ENCODE measurements at places on chromosomes 1 and 21.

GRCh38 chr21:42829417-42829816 lies 49.9 kb downstream of the WDR4 start:
- no peak for DNase-seq

DNA sequence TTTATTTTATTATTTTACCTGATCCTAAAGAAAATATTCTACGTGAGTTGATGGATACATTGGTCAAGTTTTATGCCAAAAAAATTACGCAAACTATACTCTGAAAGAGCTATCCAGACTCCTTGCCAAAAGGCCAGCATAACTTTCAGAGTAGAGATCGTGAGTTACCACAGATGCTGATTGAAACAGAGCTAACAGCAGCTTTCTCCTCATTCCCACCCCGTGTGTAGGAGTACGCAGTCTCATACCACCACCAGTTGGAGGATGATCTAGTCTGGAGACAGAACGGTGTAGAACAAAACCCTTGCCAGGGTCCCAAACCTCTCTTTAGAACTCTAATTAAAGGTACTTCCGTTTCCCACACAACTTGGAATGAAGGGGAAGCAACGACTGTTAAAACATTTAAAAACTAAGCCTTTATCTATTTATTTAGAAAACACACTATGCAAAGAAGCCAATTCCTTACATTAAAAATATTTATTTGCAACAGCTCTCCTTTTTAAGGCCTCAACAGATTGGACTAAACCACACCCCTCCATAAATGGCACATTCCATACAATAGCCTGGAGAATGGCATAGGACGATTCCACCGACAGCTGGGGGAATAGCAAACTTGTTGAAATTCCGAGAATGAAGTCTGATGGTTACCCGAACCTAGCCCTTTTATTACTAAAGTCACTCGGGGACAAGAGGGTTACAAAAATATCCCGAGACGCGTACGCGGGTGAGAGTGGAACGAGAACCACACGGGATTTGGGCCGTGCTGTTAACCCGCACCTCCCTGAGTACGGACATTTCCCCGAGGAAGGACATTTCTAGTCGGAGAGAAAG lies 1.4 kb downstream of the NUCKS1 start:
- peak; percentile 52 for DNase-seq

- no peak for DNase-seq
These were observed 15.2 kb upstream of the ST3GAL3 start for GRCh38 chr1:43691871-43692815.

GRCh38 chr1:47181095-47181954 lies 8.5 kb downstream of the PDZK1IP1 start:
- no peak for DNase-seq

DNA sequence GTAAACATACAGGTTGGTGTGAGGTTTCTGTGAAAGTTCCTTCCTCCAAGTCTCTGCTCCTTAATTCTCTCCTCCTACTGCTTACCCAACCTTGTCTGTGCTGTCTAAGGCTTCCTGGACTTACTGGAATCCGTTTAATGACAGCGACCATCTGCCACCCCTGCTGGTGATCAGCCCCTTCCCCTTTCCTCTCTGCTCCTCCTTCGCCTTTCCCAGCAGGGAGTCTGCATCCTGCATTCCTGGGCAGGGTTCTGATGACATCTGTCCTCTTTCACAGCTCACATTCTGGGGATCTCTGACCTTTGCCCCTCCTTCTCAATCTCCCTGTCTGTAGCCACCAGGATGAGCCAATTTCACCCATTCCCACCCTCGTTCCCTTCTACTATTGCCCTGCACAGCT lies 66.5 kb downstream of the KIRREL1 start:
- no peak for DNase-seq

GRCh38 chr1:19645411-19646251 lies 1.5 kb downstream of the NBL1 start:
- DNase-seq: peak; percentile 51

DNA sequence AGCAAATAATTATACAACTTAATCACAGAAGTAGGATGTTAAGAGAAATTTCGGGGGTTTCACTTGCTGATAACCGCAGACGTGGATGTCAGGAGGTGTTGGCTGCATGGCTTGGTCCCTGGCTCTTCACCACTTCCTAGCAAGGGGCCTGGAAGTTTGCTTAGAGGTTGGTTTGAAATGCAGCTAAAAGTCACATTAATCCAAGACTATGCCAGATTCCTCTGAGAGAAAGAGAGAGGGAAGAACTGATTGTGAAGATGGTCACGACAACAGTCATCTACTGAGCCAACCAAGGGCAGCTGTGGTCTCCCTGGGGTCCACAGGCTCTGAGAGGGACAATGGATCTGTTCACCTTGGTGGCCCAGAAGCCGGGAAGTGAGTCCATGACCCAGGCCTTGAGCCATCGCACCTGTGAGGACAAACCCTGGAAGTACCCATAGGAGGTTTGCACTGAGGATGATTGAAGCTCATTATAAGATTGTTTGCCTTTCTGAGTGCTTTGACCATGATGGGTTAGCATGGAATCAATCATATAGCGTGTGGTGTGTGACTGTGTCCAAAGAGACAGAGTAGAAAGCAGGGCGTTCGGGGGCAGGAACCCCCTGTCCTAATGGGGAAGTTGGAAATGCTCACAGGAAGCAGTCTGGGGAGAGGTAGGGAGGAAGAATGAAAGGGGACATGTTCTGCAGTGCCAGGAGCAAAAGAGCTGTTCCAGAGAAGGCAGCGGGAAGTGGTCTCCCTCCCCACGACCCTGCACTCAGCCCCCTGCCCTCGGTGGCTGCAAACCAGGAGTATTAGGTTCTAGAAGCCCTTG lies 47.1 kb downstream of the UMODL1 start:
- DNase-seq: no peak

DNA sequence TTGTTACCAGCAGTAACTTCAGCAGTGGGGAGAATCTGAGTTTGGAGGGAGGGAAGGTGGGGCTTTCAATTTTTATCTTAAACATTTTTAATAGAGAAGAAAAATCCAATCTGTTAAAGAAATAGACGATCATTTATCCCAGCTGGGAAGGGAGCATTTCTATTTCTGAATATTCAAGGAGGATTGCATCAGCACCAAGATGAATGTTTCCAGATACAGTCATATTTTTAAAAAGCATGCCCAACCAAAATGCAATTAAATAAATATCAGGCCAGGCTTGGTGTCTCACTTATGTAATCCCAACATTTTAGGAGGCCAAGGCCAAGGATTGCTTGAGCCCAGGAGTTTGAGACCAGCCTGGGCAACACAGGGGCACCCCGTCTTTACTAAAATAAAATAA lies 1.7 kb upstream of the ATP1A4 start:
- no peak for DNase-seq

GRCh38 chr1:157140063-157140588 lies 1.9 kb upstream of the ETV3 start:
- DNase-seq: no peak

GRCh38 chr1:114428083-114428754 lies 82.8 kb downstream of the TRIM33 start:
- DNase-seq: no peak

DNA sequence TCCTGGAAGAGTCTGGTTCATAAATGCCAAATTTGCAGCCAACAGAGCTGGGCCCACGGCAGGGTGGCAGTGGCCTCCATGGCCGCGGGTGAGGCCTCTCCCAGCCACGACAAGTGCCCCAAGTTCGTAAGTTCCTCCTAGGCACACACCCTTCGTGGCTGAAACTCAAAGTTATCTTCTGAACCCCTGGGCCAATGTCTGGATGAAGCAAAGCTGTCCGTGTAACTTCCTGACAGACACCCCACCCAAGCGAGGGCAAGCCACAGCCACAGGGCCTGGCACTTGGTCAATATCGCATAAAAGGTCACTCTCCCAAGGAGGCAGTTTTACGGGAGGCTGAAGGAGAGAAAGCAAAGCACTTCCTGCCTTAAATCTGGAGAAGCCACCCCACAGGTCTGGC lies 27.8 kb upstream of the GPR153 start:
- DNase-seq: peak; percentile 18

GRCh38 chr1:38607526-38607925 lies 252.0 kb downstream of the RRAGC start:
- no peak for DNase-seq

DNA sequence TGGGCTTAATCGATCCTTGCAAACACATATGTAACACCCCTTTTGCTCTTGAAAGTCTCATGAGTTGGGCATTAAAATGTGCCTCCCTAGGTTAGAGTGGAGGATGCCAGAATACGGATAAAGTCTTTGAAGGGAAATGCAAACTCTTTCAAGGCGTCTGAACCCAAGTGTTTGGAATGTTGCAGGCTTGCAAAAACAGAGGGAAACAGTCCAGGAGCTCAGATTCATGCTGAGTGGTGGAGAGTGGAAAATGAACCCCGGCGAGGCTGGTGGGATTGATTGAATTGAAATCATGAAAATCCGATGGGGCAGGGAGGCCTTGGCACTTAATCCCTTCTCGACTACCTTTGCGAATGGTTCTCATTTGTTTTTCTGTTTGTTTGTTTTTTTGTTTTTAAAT lies 175.5 kb downstream of the PGBD5 start:
- DNase-seq: no peak

- DNase-seq: no peak
These were observed 9.4 kb upstream of the PGD start for GRCh38 chr1:10389271-10389973.

DNA sequence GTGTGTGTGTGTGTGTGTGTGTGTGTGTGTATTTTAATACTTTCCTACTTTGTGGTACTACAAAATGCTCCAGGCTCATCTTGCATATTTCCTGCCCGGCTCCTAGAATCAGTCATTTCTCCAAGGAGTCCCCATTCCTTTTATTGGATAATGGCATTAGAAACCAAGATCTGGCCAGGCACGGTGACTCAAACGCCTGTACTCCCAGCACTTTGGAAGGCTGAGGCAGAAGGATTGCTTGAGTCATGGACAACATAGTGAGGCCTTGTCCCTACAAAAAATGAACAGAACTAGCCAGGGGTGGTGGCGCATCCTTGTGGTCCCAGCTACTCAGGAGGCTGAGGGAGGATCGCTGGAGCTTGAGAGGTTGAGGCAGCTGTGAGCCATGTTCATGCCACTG lies 20.3 kb downstream of the EPB41 start:
- DNase-seq: no peak

GRCh38 chr1:203150511-203151297 lies 23.2 kb downstream of the ADORA1 start:
- no peak for DNase-seq

DNA sequence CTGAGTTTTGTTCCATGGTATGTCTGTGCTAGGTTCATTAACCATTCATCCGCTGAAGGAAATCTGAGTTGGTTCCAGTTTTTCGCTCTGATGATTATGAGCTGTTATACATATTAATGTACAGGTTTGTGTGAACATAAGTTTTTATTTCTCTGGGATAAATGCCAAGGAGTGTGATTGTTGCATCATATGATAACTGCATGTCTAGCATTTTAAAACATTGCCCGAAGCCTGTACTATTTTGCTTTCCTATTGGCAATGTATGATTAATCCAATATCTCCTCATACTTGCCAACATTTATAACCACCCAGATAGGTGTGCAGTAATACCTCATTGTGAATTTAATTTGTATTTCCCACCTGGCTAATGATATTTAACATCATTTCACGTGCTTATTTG lies 322.7 kb downstream of the ZNF326 start:
- DNase-seq: no peak

DNA sequence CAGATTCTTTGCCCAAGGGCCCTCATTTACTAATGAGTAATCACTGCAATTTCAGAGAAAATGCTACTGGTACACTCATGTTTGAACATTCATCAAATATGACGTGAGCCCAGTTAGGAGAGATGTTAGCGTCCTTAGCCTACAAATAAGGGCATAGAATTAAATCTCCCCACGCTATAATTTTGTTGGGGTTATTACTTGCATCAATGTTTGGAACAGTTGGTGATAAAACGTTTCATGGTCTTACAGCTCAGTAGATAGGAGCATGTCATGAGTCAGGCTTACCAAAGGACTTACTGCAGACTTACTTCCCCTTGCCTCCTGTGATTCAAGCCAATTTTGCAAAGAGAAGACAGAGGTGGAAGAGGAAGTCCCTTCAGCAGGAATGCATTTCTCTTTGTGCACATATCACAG lies 304.0 kb downstream of the KIF26B start:
- DNase-seq: no peak

- no peak for DNase-seq
These were observed 72.6 kb upstream of the MACF1 start for GRCh38 chr1:39131940-39132339.

DNA sequence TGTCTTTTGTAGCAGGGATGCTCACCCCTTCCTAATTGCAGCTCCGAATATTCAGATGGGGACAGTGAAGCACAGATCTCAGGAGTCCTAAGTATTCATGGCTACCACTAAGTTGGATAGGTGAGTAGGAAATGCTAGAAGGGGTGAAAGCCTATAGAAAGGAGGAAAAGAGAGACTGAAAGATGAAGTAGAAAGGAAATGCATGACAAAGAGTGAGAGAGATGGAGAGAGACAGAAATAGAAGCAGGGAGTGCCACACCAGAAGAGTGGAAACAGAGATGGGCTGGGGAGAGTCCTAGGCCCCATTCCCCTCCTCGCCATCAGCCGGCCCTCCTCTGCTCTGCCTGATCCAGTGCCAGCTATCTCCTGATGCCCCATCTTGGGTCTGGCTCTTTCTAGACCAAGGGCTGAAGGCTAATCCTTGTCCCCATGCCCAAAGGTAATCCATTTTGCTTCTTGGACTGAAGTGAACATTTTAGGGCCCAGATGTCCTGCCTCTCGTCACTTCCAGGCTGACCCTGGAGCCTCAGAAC lies 2.0 kb downstream of the PEA15 start:
- DNase-seq: no peak

- no peak for DNase-seq
These were observed 191.9 kb downstream of the RRAGC start for GRCh38 chr1:38667626-38668025.

DNA sequence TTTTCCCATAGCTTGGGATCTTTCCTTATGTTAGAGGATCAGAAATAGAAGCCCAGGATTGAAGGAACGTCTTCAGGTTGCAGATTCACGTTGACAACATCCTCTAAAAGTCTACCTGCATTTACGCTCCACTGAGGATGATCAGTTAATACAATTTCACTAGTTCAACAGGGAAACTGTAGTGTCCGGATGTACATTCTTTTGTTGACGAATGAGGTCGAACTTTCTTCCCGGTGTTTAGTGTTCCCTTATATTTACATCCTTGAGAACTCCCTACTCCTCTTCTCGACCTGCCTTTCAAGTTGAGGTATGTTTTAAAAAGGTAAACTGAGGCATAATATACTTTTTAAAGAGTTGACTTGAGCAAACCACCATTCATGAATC lies 74.8 kb downstream of the SIK1 start:
- DNase-seq: no peak
